WERI-Rb-1 (cell line): ENCODE measurements at places on chromosomes 4 and X.

GRCh38 chr4:3202836-3203820, 45.8 kb upstream of the MSANTD1 start:
- DNase-seq: no peak

DNA sequence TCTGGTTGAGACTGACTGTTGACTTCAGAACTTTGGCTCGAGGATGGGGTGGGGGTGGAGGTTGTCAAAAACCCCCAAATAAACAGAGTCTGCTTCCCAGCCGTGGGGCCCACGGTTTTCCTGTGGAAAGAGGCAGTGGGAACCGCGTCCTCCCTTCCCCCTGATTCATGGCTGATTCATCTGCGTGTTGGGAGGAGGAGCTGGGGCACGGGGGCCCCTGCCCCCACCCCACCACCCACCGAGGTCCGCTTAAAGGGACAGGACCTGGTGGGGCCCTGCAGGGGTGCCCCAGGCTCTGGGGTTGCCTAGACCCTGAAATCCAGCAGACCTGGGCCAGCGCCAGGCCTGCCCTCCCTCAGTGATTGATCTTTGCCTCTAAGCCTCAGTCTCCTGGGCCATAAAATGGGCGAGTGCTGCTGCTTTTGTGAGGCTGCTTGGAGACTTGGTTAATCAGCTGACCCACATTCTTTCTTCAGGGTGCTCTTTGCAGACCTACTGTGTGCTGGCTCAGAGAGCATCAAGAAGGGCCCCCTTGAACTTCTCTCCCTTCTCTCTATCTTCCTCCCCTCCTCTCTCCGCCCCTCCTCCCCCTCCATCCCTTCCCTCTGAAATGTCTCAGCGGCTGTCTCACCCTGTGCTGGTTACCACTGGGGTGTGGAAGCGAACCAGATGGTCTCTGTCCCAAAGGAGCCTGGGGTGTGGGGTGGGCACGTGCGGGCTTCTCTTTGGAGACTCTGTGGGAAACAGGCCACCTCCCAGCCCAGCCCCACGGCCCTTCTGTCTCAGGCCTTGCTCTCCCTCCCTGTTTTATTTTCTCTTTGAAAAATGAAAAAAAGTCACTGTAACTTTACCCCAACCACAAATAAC, 9.1 kb downstream of the HTRA3 start:
- no peak for DNase-seq

DNA sequence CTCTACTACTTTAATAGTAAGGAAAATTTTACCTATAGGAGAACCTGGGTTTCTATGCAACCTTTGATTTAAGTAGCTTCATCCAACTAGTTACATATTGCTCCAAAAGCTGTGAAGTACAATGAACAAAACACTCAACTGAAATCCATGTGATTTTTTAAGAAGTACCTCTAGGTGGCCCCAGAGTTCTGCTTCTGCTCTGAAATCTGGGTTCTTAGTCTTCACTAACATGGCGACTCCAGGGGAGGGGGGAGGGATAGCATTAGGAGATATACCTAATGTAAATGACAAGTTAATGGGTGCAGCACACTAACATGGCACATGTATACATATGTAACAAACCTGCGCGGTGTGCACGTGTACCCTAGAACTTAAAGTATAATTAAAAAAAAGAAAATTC, 73.4 kb upstream of the MAGEB2 start:
- peak; percentile 34 for DNase-seq

DNA sequence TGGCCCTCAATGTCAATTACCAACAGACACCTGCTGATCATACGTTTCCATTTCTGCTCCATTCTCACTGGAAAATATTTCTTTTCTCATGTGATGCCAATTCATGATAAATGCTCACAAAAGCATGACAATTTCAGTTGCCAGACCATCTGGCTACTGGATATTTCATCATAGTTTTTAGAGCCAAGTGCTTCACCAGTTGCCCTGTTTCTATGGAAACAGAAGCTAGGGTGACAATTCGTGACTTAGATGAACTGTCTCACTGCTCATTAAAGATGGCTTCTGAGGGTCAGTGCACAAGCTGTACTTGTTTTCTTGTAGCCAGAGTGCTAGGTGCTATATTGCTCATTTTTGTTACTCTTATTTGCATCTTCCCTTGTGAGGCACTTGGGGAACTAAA, 184.9 kb downstream of the COMMD8 start:
- DNase-seq: no peak

DNA sequence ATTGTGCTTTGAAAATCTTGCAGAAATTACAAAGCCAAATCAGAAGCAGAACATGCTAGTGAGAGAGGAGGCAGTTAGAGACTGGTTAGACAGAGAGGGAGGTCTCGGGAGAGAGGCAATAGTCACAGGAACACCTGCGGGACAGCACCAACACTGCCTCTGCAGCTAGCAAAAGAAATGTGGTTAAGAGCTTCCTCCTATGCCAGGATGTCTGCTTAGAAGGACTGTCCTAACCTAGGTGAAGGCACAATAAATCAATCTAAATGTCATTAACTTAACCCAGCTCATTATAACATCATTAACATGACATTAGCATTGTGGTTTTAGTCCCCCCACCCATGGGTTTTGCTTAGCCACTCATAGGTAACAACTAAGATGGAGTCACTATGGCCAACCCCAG, 726.7 kb downstream of the PCDH18 start:
- no peak for DNase-seq

- DNase-seq: no peak
These were observed 249.2 kb downstream of the TENM3 start for GRCh38 chr4:182492423-182492822.
